Pancreas (tissue), 10 donors: ENCODE measurements at places on chromosomes 16 and 17. TPM values are rescaled to one million over a fixed set of nuclear protein-coding genes. Genes with fewer than 3 reads are reported as not detected.

- DNase-seq, result no peak
These were observed 868.9 kb upstream of the SOX9 start for GRCh38 chr17:71251951-71252350.

GRCh38 chr17:5499476-5500231 is 13.3 kb downstream of the MIS12 start:
- DNase-seq, result no peak

Gene SLC16A11
- polyA plus RNA-seq, result 7.5 TPM

DNA sequence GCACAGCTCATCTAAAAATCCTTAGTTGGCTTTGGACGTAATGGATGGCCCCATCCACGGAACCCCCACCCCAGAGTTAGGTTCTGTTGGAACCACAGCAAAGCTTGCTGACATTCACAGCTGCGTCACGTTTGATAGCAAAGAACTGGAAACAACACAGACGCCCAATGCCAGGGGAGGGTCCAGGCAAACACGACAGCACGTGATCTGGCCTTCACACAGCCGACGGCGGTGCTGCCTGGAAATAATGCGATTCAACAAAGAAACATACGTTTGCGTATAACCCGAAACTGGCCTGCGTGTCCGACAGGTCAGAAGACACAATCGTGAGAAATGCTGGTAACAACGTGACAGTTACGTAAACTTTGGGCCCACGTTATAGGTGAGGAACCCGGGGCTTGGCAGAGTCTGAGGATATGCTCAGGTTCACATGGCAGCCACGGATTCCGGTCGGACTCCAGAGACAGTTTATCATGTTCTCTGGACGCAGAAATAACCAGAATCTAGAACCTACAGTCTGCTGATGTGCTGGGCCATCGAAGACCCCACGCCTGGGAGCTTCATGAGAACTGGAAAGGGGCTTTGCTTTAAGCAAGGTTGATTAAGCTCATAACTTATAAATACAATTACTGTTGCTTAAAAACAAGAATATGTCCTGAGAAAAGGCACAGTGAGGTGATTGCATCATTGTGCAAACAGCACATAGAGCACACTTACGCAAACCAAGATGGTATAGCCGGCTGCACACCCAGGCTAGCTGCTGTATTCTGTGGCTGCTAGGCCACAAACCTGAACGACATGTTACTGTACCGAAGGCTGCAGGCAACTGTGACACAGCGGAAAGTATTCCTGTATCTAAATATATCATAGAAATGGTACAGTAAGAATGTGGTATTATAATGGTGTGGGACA is 70.4 kb downstream of the RPH3AL start:
- no peak for DNase-seq

Gene GLP2R
- 1.2 TPM for polyA plus RNA-seq

- DNase-seq, result no peak
These were observed 4.4 kb downstream of the ACLY start for GRCh38 chr17:41914358-41914766.

DNA sequence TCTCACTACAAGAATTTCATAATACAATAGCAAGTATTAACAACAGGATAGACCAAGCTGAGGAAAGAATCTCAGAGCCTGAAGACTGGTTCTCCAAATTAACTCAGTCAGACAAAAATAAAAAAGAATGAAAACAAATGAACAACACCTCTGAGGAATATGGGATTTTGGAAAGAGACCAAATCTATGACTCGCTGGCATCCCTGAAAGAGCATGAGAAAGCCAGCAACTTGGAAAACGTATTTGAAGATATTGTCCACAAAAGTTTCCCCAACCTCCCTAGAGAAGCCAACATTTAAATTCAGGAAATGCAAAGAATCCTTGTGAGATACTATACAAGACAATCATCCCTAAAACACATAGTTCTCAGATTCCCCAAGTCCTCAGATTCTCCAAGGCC is 20.9 kb downstream of the NLRP1 start:
- no peak for DNase-seq

GRCh38 chr16:67304020-67304419 is 22.5 kb downstream of the KCTD19 start:
- no peak for DNase-seq

GRCh38 chr17:44121997-44122815 is 1.2 kb downstream of the HDAC5 start:
- no peak for DNase-seq

- DNase-seq, result no peak
These were observed 42.4 kb upstream of the SLC25A19 start for GRCh38 chr17:75331671-75332070.

Gene CD300A
- polyA plus RNA-seq, result 1.3 TPM

- no peak for DNase-seq
These were observed 1.5 kb downstream of the TRIM25 start for GRCh38 chr17:56912105-56912999.

- no peak for DNase-seq
These were observed 383.4 kb downstream of the CDH11 start for GRCh38 chr16:64738321-64738960.

DNA sequence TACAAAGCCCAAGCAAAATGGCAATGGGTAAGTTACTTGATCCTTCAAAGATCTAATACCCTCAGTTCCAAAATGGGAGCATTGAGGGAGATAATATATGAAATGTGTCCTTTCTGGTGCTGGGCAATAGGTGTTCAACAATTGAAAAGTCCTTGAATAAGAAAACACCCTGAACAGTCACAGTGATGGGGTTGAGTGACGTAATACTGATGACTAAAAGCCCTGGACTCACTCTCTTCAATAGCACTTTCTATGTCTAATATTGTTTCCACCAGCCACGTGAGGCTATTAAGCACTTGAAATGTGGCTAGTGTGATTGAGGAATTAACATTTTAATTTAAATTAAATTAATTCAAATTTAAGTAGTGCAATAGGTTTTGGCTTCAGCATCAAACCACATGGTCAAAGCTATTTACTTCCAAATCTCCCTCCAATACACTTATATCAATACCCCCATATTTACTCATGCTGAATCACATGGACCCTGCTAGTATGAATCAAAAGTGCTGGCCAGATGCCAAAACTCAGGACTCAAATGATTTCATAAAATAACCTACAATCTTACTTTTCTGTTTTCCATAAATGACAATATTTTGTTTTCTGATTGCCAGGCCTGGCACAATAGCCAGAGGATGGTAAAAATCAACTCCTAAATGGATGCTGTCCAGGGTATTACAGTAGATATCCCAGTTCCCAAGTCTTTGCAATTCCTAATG is 516.2 kb downstream of the HAPSTR1 start:
- no peak for DNase-seq

Gene ITGA2B
- polyA plus RNA-seq, result 0.53 TPM

DNA sequence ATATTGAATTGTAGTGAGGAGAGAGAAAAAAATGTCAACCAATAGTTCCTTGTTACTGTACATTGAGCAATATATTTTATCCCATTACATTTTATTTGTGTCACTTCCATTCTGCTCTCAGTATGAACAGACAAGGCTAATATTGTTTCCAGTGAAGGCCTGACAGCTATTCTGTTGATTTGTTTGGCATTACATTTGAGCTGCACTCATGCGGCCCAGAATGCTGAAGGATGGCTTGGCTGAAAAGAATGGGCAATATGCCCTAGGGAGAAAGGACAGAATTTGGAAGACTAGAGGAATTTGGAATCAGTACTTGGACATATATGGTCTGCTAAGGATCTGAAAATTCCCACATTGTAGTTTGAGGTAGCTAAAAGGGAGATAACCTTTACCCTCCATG is 1294.4 kb downstream of the CDH8 start:
- no peak for DNase-seq

GRCh38 chr16:930076-930475 is 40.7 kb downstream of the LMF1 start:
- no peak for DNase-seq

DNA sequence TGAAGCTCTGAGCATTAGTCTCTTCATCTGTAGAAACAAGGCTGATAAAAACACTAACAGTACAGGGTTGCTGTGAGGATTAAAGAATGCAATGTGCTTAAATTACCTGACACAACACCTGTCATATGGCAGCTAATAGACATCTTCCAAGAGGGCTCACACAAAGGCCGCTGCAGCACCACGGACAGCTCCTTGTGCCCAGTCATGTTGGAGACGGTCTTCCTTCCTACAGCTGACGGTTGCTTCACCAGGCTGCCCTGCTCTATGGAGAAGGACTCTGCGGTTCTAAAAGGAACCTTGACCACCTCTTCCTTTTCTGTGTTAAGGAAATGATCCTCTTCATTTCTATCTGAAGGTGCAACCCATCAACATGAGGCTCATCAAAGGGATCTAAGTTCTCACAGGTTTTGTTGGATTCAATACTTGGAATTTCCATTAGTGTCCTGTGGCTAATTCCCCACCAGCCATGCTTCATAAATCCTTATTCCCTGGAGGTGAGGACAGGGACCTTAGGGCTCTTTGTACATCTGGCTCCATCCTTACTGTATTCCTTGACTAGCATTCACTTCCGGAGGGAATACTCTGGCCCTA is 138.9 kb upstream of the CES5A start:
- peak; percentile 44 for DNase-seq

DNA sequence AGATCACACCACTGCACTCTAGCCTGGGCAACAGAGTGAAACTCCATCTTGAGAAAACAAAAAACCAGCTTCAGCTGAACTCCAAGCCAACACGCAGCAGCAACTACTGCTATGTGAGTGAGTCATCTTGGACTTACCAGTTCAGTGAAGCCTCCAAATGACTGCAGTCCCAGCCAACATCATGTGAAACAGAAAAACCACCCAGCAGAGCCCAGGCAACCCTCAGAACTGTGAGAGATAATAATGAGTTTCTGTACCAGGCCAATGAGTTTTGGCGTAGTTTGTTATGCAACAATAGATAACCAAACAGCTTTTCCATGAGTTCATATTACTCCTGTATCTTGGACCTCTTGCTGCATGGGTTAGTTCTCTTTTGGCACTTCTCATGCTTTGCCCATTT is 23.3 kb downstream of the PHF12 start:
- no peak for DNase-seq

DNA sequence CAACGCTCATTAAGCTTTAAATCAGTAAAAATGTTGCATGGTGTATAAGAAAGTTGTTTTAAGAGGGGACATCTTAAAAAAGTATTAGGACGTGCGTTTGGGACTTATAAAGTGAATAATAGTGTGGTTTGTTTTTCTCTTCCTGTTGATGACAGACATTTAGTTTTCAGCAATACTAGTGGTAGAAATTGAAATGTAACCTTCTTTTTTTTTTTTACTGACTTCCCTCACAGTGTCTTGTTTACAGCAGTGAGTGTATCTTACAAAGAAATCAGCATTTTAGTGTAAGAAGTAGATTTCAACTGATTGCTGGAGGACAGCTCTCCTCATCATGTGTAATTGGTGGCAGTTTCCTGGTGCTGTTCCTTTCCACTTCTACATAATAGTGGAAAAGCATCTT is 39.6 kb downstream of the CYLD start:
- no peak for DNase-seq

Gene ZC3H7A
- polyA plus RNA-seq, result 39.6 TPM

- DNase-seq, result no peak
These were observed 38.6 kb downstream of the FOXL1 start for GRCh38 chr16:86616906-86617305.

Gene FBXW10
- polyA plus RNA-seq, result 0.23 TPM

DNA sequence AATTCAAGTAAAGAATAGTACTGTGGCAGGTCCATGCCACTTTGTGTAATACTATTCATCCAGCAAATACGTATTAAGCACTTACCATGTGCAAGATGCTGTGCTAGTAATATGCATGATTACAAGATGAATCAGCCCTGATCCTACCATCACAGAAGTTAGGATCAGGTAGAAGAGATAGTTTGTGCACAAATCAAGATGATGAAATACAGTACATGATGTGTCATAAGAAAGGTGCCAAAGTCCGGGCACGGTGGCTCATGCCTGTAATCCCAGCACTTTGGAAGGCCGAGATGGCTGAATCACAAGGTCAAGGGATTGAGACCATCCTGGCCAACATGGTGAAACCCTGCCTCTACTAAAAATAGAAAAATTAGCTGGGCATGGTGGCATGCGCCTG is 10.9 kb downstream of the COG4 start:
- DNase-seq, result no peak

Gene NOTUM
- 0.21 TPM for polyA plus RNA-seq

DNA sequence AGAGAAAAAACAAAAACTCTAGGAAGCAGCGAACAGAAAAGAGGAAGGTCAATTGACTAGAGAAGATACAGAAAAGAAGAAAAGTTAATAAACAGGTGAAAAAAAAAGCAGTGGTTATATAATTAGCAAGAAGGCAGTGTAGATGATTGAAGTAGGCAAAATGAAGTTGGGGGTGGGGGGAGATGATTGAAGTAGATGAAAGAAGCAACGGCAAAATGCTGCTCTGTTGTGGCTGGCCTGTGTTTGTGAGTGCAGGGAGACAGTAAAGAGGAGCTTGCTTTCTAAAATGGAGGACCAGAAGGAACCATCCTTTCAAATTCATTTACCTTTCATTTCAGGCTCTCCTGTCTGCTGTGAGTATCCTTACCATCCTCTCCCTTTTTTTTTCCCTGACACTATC is 3.6 kb downstream of the EVI2B start:
- DNase-seq, result no peak

- no peak for DNase-seq
These were observed at the start of gene DNASE1L2 for GRCh38 chr16:2236337-2237101. DNASE1L2 (plus strand) TSS chr16:2236444; CDS start chr16:2236817, 373 bp downstream.

- DNase-seq, result peak; percentile 63
These were observed 16.2 kb downstream of the MARCHF10 start for GRCh38 chr17:62791767-62792446.

Gene PRKCB
- polyA plus RNA-seq, result 0.30 TPM

- DNase-seq, result no peak
These were observed 199.8 kb downstream of the CYB561 start for GRCh38 chr17:63246344-63246743.

Gene TP53TG3B
- polyA plus RNA-seq, result 0.16 TPM
